ENCODE measurements at places on chromosomes 7 and 10.

- DNase-seq, result no peak
Observed at GRCh38 chr7:16649196-16649595, 3.2 kb downstream of the BZW2 start.

DNA sequence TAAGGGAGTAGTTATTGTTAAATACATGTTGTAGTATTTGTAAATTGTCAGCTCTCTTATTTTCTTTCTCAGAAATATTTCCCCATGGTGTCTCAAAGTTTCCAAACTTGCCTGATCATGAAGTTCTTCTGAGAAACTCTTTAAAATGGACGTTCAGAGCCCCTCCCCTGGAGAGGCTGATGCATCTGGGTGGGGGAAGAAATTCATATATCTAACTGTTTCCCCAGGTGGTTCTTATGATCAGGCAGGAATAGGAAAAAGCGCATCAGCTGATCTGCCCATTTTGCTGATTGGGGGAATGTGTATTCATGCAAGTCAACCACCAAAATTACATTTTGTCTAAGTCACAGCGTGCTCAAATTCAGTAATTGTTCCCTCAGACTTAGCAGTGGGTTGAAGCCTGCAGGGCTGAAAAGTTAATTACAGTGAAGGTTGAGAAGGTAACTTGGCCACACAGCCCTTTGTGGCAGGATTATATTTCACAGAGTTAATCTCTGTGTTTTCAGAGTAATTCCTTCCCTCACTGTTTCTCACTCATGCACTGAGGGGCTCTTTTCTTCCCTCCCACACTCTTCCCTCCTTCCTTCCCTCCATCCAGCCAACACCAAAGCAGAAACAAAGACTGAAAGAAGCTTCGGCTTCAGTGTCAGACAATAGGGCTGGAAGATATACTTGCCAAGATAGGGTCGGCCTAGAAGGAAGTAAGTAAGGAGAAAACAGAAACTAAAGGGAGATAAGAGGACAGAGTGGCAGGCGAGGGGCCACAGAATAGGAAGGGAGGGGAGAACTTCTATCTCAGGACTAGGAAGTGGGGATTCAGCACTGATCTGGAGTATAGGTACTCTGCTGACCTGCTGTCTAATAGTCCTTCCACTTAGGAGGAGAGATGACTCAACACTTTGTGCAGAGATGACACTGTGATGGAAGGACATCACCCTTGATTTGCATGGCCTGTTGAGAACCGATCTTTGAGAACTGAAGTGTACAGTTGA lies 50.5 kb upstream of the STARD3NL start:
- DNase-seq, result no peak

- DNase-seq, result no peak
Observed at GRCh38 chr10:97782455-97783228, 10.8 kb upstream of the SFRP5 start.

- DNase-seq, result no peak
Observed at GRCh38 chr7:28565980-28566379, 153.7 kb downstream of the CREB5 start.

- no peak for DNase-seq
Observed at GRCh38 chr7:152333134-152333533, 102.7 kb downstream of the KMT2C start.

- no peak for DNase-seq
Observed at GRCh38 chr7:132435016-132435990, 141.0 kb downstream of the PLXNA4 start.

DNA sequence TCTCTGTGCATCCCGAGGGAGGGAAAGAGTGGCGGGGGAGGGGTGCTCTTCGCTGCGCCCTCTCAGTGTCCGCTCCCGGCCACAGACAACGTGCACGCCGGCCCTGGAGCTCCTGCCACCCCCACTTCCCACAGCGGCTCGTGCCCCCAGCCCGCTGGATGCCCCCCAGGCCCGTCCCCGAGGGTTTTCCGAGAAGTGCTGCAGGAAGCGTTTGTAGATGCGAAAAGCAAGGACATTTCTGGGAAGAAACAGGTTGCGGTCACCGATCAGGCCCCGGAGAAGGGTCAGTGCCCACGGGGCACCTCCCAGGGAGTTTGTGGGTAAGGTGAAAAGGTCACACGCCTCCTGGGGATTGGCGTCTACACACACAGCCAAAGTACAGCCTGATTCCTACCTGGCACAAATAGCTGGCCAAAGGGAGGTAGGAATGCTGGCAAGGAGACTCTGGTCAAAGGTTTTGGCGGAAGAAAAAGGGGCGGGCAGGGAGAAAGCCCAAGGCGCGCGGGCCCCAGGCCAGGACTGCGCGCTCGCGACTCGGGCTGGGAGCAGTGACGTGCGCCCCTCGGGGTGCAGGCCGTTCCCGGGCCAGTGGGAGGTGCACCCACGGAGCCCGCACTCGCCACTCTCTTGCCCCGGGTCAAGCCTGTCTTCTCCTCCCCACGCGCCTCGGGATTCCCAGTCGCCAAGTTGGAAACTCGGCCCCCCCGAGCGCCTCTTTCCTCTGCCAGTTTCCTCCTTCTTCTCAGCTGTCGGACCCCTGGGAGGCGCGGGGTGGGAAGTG lies 1.5 kb upstream of the NRP1 start:
- DNase-seq, result no peak

- DNase-seq, result no peak
Observed at GRCh38 chr10:92240289-92241157, 50.4 kb downstream of the CPEB3 start.

GRCh38 chr7:83077328-83077727 lies 85.4 kb downstream of the PCLO start:
- no peak for DNase-seq

DNA sequence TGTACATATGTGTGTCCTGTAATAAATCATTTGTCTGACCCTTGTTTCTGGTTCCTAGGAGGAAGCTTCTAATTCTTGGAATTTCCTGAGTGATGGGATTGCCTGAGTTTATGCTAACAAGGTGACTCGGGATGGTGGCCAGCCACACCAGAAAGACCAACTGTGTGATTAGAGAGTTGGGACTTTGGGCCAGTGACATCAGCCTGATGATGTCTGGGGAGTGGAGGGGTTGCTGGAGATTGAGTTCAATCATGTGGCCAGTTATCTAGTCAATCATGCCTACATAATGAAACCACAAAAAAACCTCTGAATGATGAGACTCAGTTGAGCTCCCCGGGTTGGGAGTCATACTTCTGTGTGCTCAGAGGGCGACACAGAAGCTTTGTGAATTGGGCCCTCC lies 23.5 kb upstream of the CARD11 start:
- DNase-seq, result no peak

- DNase-seq, result no peak
Observed at GRCh38 chr10:22159979-22160378, 57.8 kb downstream of the EBLN1 start.

DNA sequence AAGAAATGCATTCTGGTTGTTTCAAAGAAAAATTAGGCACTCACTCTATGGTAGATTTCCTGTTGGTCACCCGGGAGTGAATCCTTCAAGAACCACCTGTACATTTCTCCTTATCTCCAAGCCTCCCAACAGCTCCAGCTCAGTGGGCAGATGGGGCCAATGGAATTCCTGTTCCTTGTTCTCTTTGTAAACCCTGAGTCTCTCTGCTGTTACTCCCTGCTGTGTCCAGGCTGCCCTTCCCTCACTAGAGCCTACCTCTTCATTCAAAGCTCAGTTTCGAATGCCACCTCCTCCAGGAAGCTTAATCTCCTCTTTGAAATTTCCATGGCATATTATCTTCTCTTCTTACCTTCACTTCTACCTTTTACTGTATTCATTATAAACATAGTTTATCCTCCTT lies 3.5 kb upstream of the BMPER start:
- DNase-seq, result no peak

DNA sequence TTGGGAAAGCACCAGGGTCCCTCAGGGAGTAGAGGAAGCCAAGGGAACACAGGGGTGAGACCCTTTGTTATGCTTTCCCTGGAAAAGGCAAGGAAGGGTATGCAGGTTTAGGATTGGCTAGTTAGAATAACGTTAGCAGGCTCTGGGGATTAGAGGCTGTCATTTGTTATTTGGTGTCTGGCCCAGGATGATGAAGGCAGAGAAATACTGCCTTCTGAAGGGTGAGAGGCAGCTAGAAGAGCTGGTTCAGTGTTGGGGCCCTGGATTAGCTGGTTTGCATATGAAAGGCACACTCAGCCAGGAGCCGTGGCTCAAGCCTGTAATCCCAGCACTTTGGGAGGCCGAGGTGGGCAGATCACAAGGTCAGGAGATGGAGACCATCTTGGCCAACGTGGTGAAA lies 3.0 kb upstream of the PILRA start:
- DNase-seq, result no peak

- DNase-seq, result no peak
Observed at GRCh38 chr10:88186335-88186734, 322.9 kb downstream of the PTEN start.

- DNase-seq, result no peak
Observed at GRCh38 chr7:8154272-8154671, 107.7 kb downstream of the ICA1 start.

DNA sequence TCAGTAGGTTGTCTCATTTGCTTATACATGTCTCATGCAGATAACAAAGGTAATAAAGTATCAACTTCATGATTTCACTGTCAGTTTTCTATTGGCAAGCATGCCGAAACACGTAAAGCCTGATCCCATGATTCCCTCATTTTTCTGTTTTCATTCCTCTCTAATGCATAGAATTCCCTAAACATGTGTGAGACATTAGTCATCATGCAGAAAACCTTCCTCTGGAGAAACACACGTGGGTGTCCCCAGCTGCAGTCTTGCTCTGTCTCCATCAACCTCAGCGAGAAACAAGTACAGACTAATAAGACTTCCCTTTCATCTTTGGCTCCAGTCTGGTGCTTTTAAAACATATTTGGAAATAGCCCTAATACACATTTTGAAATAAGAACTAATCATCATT lies 432.7 kb upstream of the VSTM2A start:
- no peak for DNase-seq

DNA sequence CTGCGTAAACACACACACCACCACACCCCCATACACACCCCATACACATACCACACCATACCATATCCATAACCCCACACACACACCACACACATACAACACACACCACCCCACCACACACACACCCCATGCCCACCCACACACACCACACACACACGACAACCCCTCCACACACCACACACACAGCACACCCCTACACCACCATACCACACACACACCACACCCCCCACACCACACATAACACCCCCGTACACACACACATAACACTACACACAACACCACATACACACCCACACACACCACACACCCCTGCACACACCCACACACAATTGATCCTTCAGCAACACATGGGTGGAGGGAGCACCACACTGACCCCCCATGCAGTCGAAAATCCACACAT lies 50.3 kb upstream of the BMS1 start:
- no peak for DNase-seq

DNA sequence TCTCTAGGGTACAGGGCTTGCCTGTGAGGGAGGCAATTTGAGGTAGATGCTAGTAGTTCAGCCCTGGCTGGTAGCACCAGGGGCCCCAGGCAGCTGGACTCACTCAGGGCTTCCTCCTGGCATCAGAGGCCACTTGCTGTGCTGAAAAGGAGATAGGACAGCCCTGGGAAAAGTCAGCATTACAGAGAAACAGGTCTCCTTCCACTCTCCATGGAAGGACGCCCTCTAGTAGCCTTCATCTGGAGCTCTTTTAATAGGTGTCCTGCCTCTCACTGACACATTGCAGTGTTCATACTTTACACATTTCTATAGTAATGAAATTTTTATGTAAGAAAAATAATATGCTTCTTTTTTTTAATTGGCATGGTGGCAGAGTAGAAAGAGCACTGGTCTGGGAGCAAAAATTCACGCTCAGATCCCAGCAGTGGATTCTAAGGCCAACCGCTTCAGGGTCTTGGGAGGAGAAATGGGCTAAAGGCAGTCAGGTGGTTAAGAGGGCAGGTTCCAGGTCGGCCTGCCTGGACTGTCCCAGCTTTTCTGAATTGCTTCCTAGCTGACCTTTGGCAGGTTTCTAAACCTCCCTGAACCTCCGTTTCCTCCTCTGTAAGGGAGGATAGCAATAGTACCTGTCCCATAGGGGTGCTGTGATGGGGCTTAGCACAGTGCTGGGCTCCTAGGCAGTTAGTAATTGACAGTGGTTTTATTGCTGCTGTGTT lies 35.8 kb downstream of the AIFM2 start:
- DNase-seq, result no peak

GRCh38 chr10:113335592-113335991 lies 217.3 kb upstream of the HABP2 start:
- DNase-seq, result no peak

- DNase-seq, result no peak
Observed at GRCh38 chr7:149635561-149636329, 137.6 kb downstream of the ZNF467 start.

DNA sequence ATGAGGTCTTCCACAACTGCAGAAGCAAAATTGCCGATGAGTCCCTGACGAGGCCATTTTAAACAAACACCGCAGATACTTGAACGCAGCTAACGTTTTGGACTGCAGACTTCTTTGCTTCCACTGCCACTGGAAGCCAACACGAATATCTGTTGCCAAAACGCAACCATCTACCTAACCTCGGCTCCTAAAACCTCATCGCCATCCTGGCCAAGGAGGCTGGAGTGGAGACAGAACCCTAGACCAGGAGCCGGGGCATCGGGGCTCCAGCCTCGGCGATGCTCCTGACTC lies 493 bp downstream of the WDR91 start:
- DNase-seq, result no peak

Measured in effector CD8-positive, alpha-beta T cell (primary cell).